Smooth muscle cell of bladder (primary cell): ENCODE measurements at places on chromosomes 4 and X. TPM values are rescaled to one million over a fixed set of nuclear protein-coding genes. Genes with fewer than 3 reads are reported as not detected.

The AFM gene
- total RNA-seq: not detected in 2 replicates

The AGA gene
- 58.9 and 77.3 TPM in 2 replicates for total RNA-seq

The TENM3 gene
- 16.4 and 17.4 TPM in 2 replicates for total RNA-seq

The RNF150 gene
- 0.28 and 1.1 TPM in 2 replicates for total RNA-seq

The VEGFC gene
- 19.3 and 24.1 TPM in 2 replicates for total RNA-seq

The NSD2 gene
- total RNA-seq: 29.6 and 36.3 TPM in 2 replicates

The GPC3 gene
- total RNA-seq: 1.9 and 2.6 TPM in 2 replicates

The FGF16 gene
- under 0.01 and 0.09 TPM in 2 replicates for total RNA-seq

The ING2 gene
- 4.1 and 9.1 TPM in 2 replicates for total RNA-seq

The IL9R gene
- not detected in 2 replicates for total RNA-seq

The TKTL2 gene
- under 0.01 TPM in 1 of 2 replicates, not detected in the other for total RNA-seq

The TCEANC gene
- total RNA-seq: 3.6 and 4.2 TPM in 2 replicates

The MTTP gene
- total RNA-seq: under 0.01 and 0.09 TPM in 2 replicates

The EXOSC9 gene
- total RNA-seq: 20.2 and 24.0 TPM in 2 replicates

The TMA16 gene
- total RNA-seq: 22.5 and 24.6 TPM in 2 replicates

The NWD2 gene
- total RNA-seq: not detected in 2 replicates

The UGT2B10 gene
- total RNA-seq: not detected in 2 replicates

The CYLC1 gene
- total RNA-seq: not detected in 2 replicates

The UGT2A3 gene
- total RNA-seq: not detected in 2 replicates

The CAPN6 gene
- total RNA-seq: not detected in 2 replicates

The MAGED4B gene
- 25.2 and 38.0 TPM in 2 replicates for total RNA-seq

The NR3C2 gene
- total RNA-seq: 1.00 and 1.9 TPM in 2 replicates

The AIFM1 gene
- 22.9 and 23.6 TPM in 2 replicates for total RNA-seq

The GLRA2 gene
- total RNA-seq: not detected in 2 replicates

The CD40LG gene
- total RNA-seq: not detected in 2 replicates

The UGT2B7 gene
- total RNA-seq: not detected in 2 replicates

The OPN1LW gene
- not detected in 2 replicates for total RNA-seq

The FHDC1 gene
- 0.18 and 0.28 TPM in 2 replicates for total RNA-seq

The SPANXC gene
- not detected in 2 replicates for total RNA-seq

The GPR119 gene
- not detected in 2 replicates for total RNA-seq

The TCEAL5 gene
- not detected in 2 replicates for total RNA-seq

The NLGN4X gene
- 0.14 and 0.55 TPM in 2 replicates for total RNA-seq

The RHOXF2 gene
- not detected in 2 replicates for total RNA-seq

The GRXCR1 gene
- total RNA-seq: not detected in 2 replicates

The AGTR2 gene
- total RNA-seq: not detected in 2 replicates

The CBR4 gene
- total RNA-seq: 13.8 and 17.7 TPM in 2 replicates

The SPANXN4 gene
- total RNA-seq: not detected in 2 replicates

The FOXR2 gene
- total RNA-seq: not detected in 2 replicates

The CXCL5 gene
- 14.0 and 21.0 TPM in 2 replicates for total RNA-seq

The MGAT4D gene
- total RNA-seq: not detected in 2 replicates
